ENCODE measurements at places on chromosomes 5 and 9. TPM values are rescaled to one million over a fixed set of nuclear protein-coding genes. Genes with fewer than 3 reads are reported as not detected.

PCDHB4 gene
- 5.3 TPM for total RNA-seq

ABLIM3 gene
- 53.1 TPM for total RNA-seq

FOXD4L6 gene
- 0.46 TPM for total RNA-seq

PRDM9 gene
- not detected for total RNA-seq

CCDC69 gene
- total RNA-seq = 1.2 TPM

Data from diencephalon (tissue), 1 donor.